DMS53 (cell line): ENCODE measurements at places on chromosomes 4 and X.
A peak's percentile ranks its signal among the peaks of the same experiment; 100 is the strongest.

DNA sequence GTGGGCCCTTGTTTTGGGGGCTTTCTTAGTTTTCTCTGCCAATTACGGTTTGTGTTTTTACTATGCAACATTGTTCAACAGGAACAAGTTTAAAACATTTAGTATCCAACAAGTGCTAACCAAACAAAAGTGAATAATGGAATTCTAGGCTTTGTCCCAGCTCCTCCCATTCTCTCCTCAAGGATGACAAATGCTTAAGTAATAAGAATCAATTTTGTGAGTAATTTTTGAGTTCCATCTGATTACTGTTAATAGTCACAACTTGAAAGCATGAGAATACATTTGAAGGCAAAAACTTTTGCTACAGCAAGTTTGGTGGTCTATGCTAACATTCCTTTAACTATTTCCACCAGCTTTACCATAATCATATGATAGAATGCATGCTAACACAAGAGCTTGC is 78.1 kb upstream of the HPGD start:
- no peak for DNase-seq

GRCh38 chr4:112939901-112940300 is 109.6 kb upstream of the ANK2 start:
- no peak for DNase-seq

- no peak for DNase-seq
These were observed 3.6 kb upstream of the CXCL1 start for GRCh38 chr4:73865431-73866096.

DNA sequence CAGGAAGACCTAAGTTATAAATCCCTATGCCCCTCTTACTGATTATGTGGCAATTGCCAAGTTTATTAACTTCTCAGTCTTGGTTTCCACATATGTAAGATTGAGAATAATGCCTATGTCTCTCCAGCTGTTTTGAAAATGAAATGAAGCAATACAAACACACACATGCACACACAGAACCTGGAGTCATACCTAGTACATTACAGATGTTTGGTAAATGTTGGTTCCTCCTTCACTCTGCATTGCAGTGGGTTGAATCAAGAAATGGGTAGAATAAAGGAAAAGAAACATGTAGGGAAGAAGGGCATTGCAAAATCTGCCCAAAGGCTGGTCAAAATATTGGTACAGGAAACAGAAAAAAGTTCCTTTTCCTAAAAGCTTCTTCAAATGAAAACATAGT is 309.9 kb upstream of the EMCN start:
- DNase-seq, result no peak

GRCh38 chr4:53640576-53641453 is 49.5 kb upstream of the LNX1 start:
- no peak for DNase-seq

DNA sequence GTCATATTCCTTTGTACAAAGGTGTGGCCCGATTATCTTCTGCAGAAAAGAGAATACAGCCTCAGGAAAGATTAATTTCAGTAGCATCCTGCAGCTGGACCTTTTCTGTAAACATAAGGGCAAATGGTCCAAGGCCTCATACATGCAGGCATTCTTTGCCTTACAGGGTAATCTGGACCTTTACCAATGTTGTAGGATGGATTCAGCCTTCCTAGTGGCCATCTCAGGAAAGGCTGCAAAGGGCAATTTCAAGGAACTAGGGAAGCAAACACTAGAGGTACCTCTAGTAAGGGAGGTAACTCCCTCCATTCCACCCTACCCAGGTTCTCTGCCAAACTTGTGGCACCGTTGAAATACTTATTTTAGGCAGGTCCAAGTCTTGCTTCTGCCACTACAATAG is 43.0 kb downstream of the UGT2B28 start:
- DNase-seq, result peak; percentile 27
